ENCODE measurements at places on chromosomes 7 and 10. TPM values are rescaled to one million over a fixed set of nuclear protein-coding genes. Genes with fewer than 3 reads are reported as not detected.

The IL2RA gene
- not detected for total RNA-seq

The PLXNA4 gene
- 2.8 TPM for total RNA-seq

The COL1A2 gene
- total RNA-seq, result 10,219 TPM

The UPK3B gene
- total RNA-seq, result 0.81 TPM

The SFRP4 gene
- 0.16 TPM for total RNA-seq

The ALOX5 gene
- total RNA-seq, result not detected

The PRRT4 gene
- total RNA-seq, result 0.16 TPM

The SLC29A4 gene
- total RNA-seq, result 1.5 TPM

The FAM25G gene
- total RNA-seq, result not detected

The NPFFR1 gene
- total RNA-seq, result not detected

The PON1 gene
- total RNA-seq, result not detected

The SAP25 gene
- not detected for total RNA-seq

The GSAP gene
- 1.8 TPM for total RNA-seq

The NOS3 gene
- total RNA-seq, result 3.9 TPM

The ADCY1 gene
- 0.81 TPM for total RNA-seq

The GFRA1 gene
- total RNA-seq, result 31.3 TPM

The SSC4D gene
- 0.32 TPM for total RNA-seq

The PTPRE gene
- total RNA-seq, result 16.3 TPM

The COL13A1 gene
- 15.4 TPM for total RNA-seq

The RHEB gene
- total RNA-seq, result 43.3 TPM

The RELN gene
- total RNA-seq, result 0.16 TPM

The GALNT17 gene
- total RNA-seq, result 0.49 TPM

The CPA1 gene
- not detected for total RNA-seq

The EPO gene
- not detected for total RNA-seq

The DDX56 gene
- total RNA-seq, result 54.2 TPM

The IFIT1B gene
- total RNA-seq, result under 0.01 TPM

The ETV1 gene
- total RNA-seq, result 12.8 TPM
